ENCODE measurements at places on chromosomes 5 and 9.
A peak's percentile ranks its signal among the peaks of the same experiment; 100 is the strongest.

- H3K4me1 ChIP-seq: no peaks in the 10 kb centered on the region
- no peak overlapping the region for H3K4me3 ChIP-seq
- no peak for DNase-seq
- H3K27ac ChIP-seq: no peak overlapping the region
- H3K27me3 ChIP-seq: no peaks in the 10 kb centered on the region
These were observed 59.5 kb downstream of the VAV2 start for GRCh38 chr9:133932633-133933032.

GRCh38 chr9:110958847-110959246, 79.4 kb downstream of the LPAR1 start:
- no peaks in the 10 kb centered on the region for H3K4me1 ChIP-seq
- no peaks in the 10 kb centered on the region for H3K27me3 ChIP-seq
- H3K27ac ChIP-seq: no peak overlapping the region
- no peak for DNase-seq
- H3K36me3 ChIP-seq: no peaks in the 10 kb centered on the region

DNA sequence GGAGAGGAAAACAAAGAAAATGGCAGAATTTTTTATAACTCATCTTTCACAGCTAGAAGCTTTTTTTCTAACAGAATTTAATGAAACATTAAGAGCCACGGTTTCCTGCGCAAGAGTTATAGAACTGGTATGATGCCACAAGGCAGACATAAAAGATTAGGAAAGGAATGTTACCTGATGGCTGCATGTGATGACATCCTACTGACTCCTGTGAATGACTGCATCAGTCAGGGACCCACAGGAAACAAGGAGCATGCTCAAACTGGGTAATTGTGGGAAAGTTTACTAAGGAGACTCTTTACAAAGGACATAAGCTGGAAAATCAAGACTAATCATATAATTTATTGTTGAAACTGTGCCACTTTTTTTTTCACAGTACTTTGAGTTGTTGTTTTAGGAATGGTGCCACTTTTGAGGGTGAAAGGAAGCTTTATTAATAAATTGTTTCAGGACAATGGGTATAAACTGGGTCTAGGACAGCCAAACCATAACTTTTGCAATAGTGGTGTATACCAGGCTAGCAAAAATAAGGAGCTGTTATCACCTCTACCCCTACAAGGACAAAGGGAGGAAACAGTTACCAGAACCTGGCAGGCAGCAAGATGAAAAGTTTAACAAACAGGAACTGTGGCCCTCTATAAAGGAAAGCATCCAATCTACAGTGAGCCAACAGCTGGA, 5.1 kb upstream of the TSLP start:
- H3K36me3 ChIP-seq: no peaks in the 10 kb centered on the region
- DNase-seq: peak; percentile 37
- no peak overlapping the region for H3K27ac ChIP-seq
- no peak overlapping the region for H3K4me3 ChIP-seq

DNA sequence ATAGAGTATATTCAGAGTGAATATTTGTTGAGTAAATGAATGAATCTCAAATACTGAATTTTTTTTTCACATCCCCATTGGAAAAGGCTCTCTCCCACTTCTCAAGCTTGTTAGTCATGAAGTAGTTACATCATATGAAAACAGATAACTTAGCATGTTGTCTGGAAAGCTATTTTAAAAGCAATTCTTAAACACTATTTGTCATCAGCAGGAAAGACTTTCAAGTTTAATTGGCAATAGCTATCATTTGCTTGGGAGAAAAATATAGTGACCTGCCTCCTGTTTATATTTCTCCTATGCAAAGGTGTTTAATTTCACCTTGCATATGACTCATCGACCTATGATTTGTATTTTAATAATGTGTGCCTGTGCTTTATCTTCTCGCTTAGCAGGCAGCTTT, 499.8 kb upstream of the GRIA1 start:
- H3K27ac ChIP-seq: no peak overlapping the region
- H3K36me3 ChIP-seq: no peaks in the 10 kb centered on the region
- H3K27me3 ChIP-seq: no peaks in the 10 kb centered on the region
- H3K4me3 ChIP-seq: no peak overlapping the region
- H3K4me1 ChIP-seq: no peaks in the 10 kb centered on the region
- no peak for DNase-seq

- H3K4me1 ChIP-seq: no peaks in the 10 kb centered on the region
- H3K4me3 ChIP-seq: no peak overlapping the region
- no peaks in the 10 kb centered on the region for H3K36me3 ChIP-seq
These were observed 372.5 kb downstream of the ARHGEF28 start for GRCh38 chr5:73998489-73998888.

DNA sequence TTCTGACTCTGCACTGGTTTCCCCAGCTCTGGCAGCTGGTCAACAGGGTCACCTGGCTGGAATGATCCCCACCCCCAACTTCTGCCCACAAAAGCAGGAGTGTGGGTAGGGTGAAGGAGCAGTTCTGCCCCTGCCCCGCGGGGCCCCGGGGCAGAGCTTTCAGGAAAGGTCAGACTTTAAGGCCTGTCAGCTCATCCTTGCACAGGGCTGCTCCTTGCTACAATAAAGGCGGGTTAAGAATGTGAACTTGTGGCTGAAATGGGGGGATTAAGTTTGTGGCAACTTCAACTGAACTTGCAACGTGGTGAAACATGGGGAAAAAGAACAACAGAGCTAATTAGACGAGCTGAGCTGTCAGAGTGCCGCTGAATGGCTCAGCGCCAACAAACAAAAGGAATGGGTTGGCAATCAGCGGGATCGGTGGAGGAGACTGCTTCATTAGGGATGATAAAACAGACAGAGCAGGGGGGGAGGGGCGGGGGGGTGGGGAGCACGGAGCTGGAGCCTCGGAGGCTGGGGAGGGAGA, 50.8 kb downstream of the CRB2 start:
- peaks cover 4% of the 10 kb centered on the region for H3K4me1 ChIP-seq
- H3K27me3 ChIP-seq: no peaks in the 10 kb centered on the region
- H3K36me3 ChIP-seq: no peaks in the 10 kb centered on the region
- no peak overlapping the region for H3K27ac ChIP-seq

DNA sequence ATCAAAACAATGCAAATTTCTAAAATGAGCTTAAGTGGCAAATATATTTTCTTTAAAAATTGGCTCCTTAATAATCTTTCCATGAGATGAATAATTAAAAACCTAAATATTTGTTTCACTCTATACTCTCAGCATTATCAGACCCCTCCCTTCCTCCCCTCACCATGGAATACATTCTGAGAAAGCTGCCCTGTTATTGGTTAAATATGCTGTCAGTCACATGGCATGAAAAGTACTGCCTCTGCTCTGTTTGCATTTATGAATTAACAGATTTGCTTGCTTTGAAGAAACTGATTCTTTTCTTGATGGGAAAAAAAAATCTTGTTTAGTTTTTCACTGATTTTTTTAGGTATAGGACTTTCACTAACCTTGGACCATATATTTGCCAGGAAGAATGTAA, 17.0 kb upstream of the RPS23 start:
- no peak overlapping the region for H3K27ac ChIP-seq
- no peaks in the 10 kb centered on the region for H3K36me3 ChIP-seq
- H3K27me3 ChIP-seq: no peaks in the 10 kb centered on the region
- DNase-seq: no peak
- no peak overlapping the region for H3K4me3 ChIP-seq

GRCh38 chr5:76376866-76377230, 26.2 kb upstream of the IQGAP2 start:
- H3K27ac ChIP-seq: no peak overlapping the region
- no peak overlapping the region for H3K4me3 ChIP-seq
- H3K27me3 ChIP-seq: no peaks in the 10 kb centered on the region
- no peak for DNase-seq
- peaks cover 15% of the 10 kb centered on the region for H3K4me1 ChIP-seq

DNA sequence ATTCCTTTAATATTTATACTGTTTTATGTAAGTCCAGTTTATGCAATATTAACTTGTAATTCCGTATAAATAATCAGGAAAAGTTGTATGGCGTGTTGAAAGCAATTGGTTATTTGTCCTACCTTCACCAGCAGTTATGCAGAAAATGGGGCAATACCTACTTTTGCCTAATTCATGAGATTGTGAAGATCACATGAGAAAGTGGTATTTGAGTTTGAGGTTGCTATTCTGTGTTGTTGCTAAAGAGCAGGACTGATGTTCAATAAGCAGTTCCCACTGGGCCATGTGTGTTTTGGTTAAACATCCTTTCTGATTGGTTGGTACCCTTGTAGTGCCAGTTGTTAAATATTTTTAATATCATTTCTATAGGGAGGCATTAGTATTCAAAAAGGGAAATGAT, 3.2 kb downstream of the TGFBR1 start:
- no peak overlapping the region for H3K27ac ChIP-seq
- no peaks in the 10 kb centered on the region for H3K27me3 ChIP-seq
- H3K4me3 ChIP-seq: no peak overlapping the region
- peaks cover 15% of the 10 kb centered on the region for H3K4me1 ChIP-seq
- no peaks in the 10 kb centered on the region for H3K36me3 ChIP-seq
- no peak for DNase-seq
